ENCODE measurements at places on chromosomes 6 and 20.
A peak's percentile ranks its signal among the peaks of the same experiment; 100 is the strongest.

DNA sequence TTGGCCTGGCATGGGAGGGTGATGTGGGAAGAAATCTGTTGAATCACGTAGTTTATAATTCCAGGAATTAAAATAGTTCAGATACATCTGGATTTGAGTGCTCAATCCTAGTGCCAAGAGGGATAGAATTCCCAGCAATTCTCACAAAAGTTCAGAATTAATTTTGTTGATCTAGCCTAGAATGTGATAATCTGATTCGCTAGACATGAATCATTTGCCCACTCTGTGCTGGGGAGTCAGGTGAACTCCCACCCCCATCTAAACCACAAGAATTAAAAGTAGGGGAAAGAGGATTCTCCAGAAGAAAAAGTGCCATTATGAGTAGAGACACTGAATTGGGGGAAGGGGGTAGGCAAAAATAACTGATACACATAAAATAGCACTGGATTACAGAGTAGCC is 85.0 kb downstream of the LIN28B start:
- no peak for DNase-seq

GRCh38 chr20:4435225-4435624 is 286.5 kb upstream of the PRND start:
- no peak for DNase-seq

DNA sequence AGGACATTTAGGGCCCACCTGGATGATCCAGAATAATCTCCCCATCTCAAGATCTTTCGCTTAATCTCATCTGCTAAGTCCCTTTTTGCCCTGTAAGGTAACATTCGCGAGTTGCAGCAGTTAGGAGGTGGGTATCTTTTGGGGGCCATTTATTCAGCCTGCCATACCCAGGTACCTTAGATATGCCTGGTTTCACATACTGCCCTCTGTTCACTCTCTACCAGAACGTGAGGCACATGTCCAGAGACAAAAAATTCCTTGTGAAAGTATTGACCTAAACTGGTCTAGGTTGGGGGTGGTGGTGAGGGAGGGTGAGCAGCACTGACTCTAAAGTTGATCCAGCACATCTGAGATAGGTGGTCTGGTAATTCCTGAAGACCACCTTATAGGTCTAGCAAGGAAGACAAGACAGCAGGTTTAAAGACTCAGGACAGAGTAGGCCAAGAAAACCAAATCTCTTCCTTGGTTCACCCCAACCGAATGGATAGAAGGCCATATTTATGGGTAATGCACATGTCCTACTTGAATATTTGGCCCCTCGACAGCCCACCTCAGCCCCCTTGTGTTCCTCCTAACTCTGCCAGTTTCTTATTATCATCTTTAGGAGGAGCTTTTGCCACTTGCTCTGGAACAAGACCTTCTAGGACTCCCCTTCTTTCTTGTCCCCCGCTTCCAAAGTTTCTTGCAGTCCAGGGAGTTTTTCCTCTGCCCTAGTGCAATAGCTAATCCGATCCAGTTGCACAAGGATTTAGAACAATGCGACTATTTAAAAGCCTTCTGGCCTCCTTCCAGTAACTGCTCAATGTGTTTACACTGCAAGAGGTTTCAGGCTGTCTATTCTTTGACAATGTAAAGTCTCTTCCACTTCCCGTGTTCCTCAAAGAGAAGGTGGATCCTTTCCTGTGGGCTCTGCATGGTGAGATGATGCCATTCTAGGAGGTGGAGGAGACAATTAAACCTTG is 213.0 kb upstream of the LAMP5 start:
- DNase-seq: no peak

DNA sequence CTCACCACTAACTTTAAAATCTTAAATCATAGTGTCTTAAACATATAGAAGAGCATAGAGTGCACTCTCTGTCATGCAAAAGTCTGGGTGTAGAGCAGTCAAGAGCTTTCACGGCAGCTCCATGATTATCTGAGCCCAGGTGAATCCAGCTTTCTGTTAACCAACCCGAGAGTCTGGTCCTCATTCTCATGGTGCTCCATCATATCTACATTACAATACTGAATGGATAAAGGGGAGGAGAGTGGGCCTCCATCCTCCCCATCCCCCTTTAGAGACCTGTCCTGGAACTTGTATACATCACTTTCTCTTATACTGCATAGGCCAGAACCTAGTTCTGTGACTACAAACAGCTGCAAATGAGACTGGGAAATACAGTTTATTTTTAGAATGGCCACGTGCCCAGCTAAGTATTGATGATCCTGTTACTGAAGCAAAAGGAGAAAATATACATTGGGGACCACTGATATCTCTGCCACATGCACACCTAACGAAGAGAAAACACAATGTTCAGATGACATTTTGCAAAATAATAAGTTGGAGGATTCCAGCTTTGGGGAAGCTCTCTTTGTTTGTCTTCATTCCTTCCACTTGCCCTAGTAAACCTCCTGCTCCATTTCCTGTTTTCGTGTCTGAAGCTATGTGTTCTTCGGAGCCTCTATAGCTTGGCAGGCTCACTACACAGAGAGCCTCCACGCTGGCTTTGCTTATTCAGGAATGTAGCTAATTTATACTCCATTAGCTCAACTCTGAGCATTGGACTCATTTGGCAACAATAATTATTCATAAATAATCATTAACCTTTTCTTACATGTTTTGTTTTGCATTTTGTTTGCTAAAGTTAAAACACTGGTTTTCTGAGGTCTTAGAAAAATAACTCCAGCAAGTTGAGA is 110.1 kb downstream of the IYD start:
- DNase-seq: no peak

GRCh38 chr20:46520976-46521579 is 7.7 kb upstream of the ZNF334 start:
- peak; percentile 18 for DNase-seq

- no peak for DNase-seq
Measured at GRCh38 chr6:105911106-105911629, 175.0 kb upstream of the PRDM1 start.

DNA sequence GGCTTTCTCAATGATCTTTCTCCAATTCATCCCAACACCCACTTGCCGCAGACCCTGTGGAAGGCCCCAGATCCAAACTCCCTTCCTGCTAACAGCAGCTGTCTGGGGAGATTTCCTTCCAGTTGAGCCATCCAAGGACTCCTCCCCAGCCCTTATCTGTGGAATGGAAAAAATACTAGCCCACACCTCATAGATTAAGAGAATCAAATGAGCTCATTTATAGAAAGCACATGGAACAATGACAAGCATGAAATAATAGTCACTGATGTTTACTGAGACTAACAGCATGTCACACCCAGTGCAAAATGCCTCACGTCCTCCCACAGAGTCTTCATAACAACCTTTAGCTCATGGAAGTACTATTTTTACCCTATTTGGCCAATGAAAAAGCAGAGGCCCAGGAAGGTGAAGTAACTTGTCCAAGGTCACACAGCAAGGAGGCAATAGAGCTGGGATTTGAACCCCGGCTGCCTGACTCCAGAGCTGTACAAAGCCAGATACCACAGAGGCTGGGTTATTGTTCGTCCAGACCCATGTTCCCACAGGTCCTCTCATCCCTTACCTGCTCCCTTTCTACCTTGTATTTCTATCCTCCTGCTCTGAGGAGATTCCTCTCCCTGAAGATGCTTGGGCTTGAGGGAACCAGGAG is 23.4 kb upstream of the PTGIS start:
- no peak for DNase-seq

DNA sequence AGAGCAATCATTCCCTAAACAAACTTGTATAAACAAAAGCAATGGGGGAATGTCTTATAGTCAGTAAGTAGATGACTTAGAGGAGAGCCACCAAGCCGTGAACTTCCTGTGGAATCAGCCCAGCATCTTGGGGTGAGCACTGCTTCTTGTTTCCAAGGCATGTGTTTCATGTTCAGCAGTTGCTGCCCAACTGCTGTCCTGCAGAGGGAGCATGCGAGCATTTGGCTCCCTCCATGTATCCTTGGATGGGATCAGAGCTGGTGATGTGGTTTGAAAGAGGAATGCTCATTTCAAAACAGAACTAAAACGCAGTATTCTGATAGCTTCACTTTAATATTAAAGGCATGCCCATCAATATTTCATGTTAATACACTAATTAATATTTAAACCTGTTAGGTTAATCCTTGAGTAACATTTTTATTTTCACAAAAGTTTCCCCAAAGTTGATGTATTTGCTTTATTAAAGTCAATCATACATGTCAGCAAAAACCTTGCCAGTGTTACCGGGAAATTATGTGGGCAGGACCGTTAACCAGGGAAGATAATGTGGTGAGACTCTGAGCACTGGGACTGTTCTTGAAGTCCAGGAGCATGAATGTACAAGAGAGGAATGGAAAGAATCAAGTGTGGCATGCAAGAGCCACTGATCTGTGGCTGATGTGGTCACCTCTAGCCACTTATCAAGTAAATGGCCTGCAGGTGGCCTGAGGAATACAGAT is 172.1 kb upstream of the GGTLC1 start:
- DNase-seq: no peak

GRCh38 chr6:91718198-91718597 is 1131.3 kb upstream of the MAP3K7 start:
- no peak for DNase-seq

GRCh38 chr6:168413018-168413720 is 27.8 kb upstream of the SMOC2 start:
- DNase-seq: no peak

GRCh38 chr6:42436825-42437224 is 14.9 kb downstream of the TRERF1 start:
- no peak for DNase-seq

DNA sequence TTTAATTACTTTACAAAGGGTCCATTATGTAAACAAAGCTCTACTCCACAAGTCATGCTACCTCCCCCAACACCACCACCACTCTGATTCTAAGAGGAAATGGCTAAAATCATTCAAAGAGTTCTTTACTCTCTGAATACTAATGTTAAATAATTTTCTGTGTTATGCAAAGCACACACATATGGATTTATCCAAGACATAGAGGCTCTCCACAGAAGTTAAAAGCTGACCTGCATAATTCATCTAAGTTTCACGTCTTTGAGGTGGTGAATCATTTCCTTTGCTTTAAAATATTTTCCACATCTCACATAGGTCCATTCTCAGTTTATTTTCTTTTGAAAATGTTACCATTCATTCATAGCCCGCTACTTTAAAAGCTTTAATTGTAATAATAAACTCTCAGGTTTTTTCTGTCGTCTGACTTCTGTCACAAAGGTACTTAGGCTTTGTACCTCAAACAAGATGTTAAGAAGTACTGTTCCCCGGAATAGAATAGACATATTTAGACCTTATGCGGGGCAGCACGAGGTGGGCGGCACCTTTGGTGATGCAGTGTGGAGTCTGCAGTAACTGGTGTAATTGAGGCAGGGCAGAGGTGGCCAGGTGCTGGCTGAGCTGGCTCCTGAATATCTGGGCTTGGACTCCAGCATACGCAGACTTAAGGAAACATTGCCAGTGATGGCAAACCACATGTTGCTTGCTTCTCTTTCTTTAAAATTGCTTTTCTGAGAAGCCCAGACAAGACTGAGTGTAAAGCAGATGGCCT is 55.8 kb downstream of the KIF6 start:
- no peak for DNase-seq

DNA sequence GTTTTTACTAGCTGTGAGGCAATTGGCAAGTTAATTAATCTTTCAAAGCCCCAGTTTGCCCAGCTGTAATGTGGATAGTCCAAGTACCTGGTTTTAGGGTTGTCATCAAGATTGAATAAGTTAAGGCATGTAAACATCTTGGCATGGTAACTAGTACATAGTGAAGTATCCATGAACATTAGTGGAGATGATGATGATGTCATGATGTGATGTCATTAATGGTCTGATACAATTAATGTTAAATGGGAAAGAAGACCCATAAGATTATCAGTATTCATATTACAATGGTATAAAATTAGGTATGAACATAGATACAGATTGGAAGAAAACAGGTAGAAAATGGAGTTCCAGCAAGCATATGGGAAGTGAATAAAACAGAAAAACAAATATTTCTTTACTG is 5.3 kb downstream of the EPB41L1 start:
- no peak for DNase-seq

GRCh38 chr6:44060612-44061374 is 66.5 kb downstream of the MRPL14 start:
- DNase-seq: no peak

GRCh38 chr6:4550227-4550597 is 226.0 kb upstream of the CDYL start:
- DNase-seq: no peak

GRCh38 chr6:150235218-150235617 is 92.4 kb downstream of the PPP1R14C start:
- DNase-seq: no peak

GRCh38 chr6:25750906-25751305 is 3.6 kb upstream of the SLC17A4 start:
- no peak for DNase-seq

- DNase-seq: no peak
Measured at GRCh38 chr20:57277398-57278105, 11.1 kb upstream of the BMP7 start.

DNA sequence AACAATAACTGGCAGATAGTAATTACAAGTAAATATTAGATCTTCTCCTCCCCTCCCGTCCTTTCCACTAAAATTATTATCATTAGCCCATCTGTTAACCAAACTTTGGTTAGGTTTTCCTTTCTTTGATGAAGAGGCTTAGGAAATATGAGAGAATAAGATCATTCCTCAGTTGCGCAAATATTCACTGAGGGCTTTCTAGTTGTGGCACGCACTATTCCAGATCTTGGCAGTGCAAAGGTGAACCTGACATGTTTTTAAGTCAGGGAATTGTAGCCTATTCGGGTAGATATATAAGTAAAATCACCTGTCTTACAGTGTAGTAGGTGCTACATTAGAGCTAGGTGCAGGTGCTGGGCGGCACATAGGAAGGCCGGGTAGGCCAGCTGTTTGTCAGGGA is 31.1 kb downstream of the RNF217 start:
- no peak for DNase-seq

GRCh38 chr6:96626759-96627364 is 63.9 kb downstream of the FHL5 start:
- no peak for DNase-seq

DNA sequence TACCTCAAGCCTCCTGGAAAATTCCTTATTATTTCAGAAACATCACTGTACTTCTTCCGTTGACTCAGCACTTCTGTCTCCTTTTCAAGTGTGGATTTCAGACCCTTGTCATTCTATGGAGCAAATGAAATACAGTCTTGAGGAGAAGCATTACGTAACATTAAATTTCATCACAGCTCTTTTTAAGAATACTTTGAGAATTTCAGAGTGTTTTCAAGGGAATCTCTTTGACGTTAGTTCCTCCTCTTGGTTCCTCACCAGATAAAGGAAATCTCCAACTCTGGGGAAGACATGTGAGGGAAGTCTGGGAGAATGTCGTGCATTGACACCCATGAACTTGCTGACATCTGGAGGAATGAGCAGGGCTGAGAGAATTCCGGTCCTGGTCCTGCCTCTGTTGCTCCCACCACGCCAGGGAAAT is 32.3 kb downstream of the UST start:
- no peak for DNase-seq

GRCh38 chr20:50314678-50315335 is 124.2 kb downstream of the CEBPB start:
- no peak for DNase-seq

DNA sequence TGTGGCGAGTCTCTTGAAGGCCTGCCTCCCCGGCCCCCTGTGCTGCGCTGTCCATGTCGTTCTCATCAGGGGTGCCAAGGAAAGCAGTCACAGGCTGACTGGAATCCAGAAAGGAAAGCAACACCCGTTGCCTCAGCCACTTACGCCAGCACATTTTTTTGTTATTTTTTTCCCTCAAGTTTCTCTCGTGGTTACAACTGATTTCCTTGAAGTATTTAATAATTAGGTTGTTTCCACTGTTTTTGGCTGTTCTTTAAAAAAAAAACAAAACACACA is 17.9 kb upstream of the SLC22A1 start:
- no peak for DNase-seq

GRCh38 chr20:8399947-8400346 is 267.9 kb downstream of the PLCB1 start:
- no peak for DNase-seq

- DNase-seq: no peak
Measured at GRCh38 chr6:21051777-21052176, 517.5 kb downstream of the CDKAL1 start.

Data from stimulated activated CD8-positive, alpha-beta memory T cell treated with anti-CD3 and anti-CD28 coated beads, Interleukin-7, amount 100 ng/mL, for 1 hour (primary cell).